ENCODE measurements at places on chromosomes 5 and 9.

DNA sequence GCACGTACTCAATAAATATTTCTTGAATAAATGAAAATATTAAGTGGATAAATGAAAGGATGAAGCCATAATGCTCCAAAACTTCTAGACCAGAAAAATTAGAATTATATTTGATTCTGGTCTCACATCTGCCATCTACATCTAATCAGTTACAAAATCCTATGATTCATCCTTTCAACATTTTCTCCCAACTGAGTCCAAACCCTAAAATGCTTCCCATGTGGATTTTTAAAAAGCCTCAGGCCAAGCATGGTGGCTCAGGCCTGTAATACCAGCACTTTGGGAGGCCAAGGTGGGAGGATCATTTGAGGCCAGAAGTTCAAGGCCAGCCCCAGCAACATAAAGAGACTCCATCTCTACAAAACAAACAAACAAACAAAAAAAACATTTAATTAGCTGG, 31.6 kb upstream of the FST start:
- no peaks in the 10 kb centered on the region for H3K36me3 ChIP-seq
- H3K4me1 ChIP-seq: no peaks in the 10 kb centered on the region
- H3K27me3 ChIP-seq: no peaks in the 10 kb centered on the region
- no peak overlapping the region for H3K27ac ChIP-seq
- DNase-seq: no peak

GRCh38 chr5:180468732-180469585, 25.2 kb upstream of the CNOT6 start:
- H3K27ac ChIP-seq: no peak overlapping the region
- H3K36me3 ChIP-seq: no peaks in the 10 kb centered on the region
- DNase-seq: no peak
- H3K4me1 ChIP-seq: no peaks in the 10 kb centered on the region
- H3K4me3 ChIP-seq: no peak overlapping the region

- H3K36me3 ChIP-seq: no peaks in the 10 kb centered on the region
- peaks cover 43% of the 10 kb centered on the region for H3K27me3 ChIP-seq
- DNase-seq: no peak
- peaks cover 4% of the 10 kb centered on the region for H3K4me1 ChIP-seq
- H3K4me3 ChIP-seq: no peak overlapping the region
Observed at GRCh38 chr5:138488481-138488945, 23.2 kb downstream of the EGR1 start.

DNA sequence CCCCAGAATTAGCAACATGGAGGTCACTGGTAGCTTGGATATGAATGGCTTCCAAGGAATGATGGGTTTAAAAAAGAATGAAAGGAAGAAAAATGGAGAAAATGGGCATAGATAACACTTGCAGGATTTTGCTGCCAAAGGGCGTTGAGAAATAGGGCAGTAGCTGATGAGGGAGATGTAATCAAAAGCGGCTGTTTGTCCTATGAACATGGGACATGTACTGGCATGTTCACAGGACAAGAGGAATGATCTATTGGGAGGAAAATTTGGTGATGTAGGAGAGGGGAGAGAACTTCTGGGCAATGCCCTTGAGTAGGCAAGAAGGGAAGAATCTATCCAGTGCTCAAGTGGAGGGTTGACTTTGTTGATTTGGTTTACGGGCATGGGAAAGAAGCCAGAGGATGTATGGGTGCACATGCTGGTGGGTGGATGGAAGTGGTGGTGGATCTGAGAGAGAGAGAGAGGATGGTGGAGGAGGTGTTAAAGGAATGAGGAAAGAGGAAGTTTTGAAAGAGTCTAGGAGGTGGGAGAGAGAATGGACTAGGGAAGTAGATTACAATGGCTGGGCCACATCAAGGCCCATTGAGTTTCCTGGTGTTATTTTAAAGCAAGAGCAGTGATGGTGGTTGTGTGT, 115.1 kb upstream of the MVB12B start:
- no peaks in the 10 kb centered on the region for H3K36me3 ChIP-seq
- no peak for DNase-seq
- 0 out of 2 replicates have a peak, but pooled peaks cover 2% of the 10 kb centered on the region for H3K27me3 ChIP-seq
- H3K27ac ChIP-seq: no peak overlapping the region
- H3K4me3 ChIP-seq: no peak overlapping the region

DNA sequence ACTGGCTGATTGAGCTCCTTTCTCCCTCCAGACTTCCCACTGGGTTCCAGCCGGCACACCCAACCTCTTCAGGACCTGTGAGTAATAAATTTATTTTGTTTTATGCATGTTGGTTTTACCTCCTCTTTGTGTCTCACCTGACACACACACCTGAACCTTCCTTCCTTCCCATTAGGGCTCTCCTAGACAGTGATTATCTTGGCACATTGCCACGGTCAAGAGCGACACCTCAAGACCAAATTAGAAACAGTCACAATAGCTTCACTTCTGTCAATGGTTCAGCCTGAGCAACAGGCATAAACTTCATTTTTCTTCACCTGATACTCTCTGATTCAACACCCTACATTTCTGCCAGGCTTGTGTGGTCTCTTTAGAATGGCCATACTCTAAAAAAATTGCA, 296.3 kb upstream of the SMARCA2 start:
- peaks cover 2% of the 10 kb centered on the region for H3K4me1 ChIP-seq
- no peak overlapping the region for H3K27ac ChIP-seq
- no peak for DNase-seq
- H3K4me3 ChIP-seq: no peak overlapping the region
- no peaks in the 10 kb centered on the region for H3K36me3 ChIP-seq

GRCh38 chr9:9924376-9924775, 688.4 kb downstream of the PTPRD start:
- no peaks in the 10 kb centered on the region for H3K4me1 ChIP-seq
- no peak overlapping the region for H3K4me3 ChIP-seq
- no peaks in the 10 kb centered on the region for H3K27me3 ChIP-seq
- no peaks in the 10 kb centered on the region for H3K36me3 ChIP-seq
- no peak overlapping the region for H3K27ac ChIP-seq

GRCh38 chr9:19665146-19665863, 123.5 kb downstream of the SLC24A2 start:
- no peaks in the 10 kb centered on the region for H3K36me3 ChIP-seq
- peak overlapping the region; percentile 23 for H3K27ac ChIP-seq
- peaks cover 4% of the 10 kb centered on the region for H3K4me1 ChIP-seq

DNA sequence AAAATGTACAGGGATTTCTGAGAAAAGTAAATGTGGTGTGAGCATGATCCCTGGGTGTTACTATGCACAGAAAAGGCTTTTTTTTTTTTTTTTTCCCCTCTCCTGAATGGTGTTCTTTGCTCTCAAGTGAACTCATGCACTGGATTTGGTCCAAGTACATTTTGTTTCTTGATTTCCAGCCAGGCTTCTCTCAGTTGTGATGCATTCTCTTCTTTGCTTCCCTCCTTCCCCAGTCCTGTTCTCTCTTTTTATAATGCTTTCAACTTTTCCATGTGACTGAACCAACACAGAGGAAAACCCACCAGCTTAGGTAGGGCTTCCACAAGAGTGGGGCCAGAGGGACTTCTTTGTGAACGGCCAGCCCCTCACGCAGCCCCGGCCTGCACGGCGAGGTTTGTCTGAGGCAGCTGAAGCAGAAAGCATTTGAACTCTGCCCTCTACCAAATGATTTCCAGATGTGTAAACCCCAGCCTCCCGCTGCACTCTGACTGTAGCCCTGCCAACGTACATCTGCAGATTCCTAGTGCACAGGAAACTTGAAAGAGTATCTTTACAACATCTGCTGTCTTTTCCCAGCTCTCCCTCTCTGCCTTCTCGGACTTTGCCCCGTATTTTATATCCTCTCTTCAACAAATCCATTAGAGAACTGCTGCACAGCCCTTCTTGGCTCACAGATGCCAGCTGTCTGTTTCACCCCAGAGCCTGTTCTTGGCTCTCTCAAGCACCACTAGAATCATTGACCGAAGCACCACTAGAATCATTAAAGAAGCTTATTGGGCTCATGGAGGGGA, 71.8 kb upstream of the CD180 start:
- H3K27ac ChIP-seq: no peak overlapping the region
- no peaks in the 10 kb centered on the region for H3K27me3 ChIP-seq
- H3K36me3 ChIP-seq: no peaks in the 10 kb centered on the region
- DNase-seq: no peak

DNA sequence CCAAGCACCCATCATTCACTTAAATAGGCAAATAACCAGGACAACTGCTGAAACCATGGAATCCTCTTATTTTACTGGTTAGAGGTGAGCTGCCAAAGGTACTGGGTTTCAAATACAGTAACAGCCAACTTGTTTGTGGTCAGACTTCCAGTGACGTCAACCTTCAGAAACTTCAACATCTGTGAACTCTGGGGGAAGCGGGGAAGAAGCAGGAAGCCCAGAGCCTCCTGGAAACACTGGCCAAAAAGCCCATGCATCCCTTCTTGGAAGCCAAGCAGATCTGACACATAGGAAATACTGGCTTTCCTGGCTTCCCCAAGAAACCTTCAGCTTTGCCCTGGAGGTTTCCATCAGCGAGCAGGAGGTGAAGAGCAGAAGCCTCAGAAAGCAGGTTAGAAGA, 4.9 kb upstream of the FRRS1L start:
- no peaks in the 10 kb centered on the region for H3K4me1 ChIP-seq
- H3K36me3 ChIP-seq: no peaks in the 10 kb centered on the region
- H3K27me3 ChIP-seq: no peaks in the 10 kb centered on the region
- no peak for DNase-seq

DNA sequence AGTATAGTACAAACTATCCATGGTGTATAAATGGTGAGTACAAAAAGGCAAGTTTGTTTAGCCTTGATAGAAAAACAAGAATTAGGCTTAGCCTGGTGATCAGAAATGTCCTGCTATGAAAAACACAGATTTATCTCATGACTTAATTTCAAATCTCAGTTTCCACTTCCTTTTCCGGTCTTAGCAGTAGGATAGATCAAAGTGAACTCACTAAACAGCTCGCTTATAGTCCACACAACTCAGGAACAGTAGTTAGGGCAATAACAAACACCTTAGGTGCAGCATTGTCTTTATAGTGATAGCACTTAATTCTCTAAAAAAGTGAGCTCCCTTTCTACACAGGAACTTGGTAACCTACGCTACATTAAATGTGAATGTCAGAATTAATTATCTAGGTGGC, 11.4 kb downstream of the GOLGA1 start:
- no peak overlapping the region for H3K4me3 ChIP-seq
- peaks cover 5% of the 10 kb centered on the region for H3K36me3 ChIP-seq
- no peak for DNase-seq
- H3K27ac ChIP-seq: no peak overlapping the region
- H3K27me3 ChIP-seq: no peaks in the 10 kb centered on the region

GRCh38 chr5:180115326-180116076, 43.9 kb upstream of the RNF130 start:
- no peak for DNase-seq
- peaks cover 18% of the 10 kb centered on the region for H3K27me3 ChIP-seq
- H3K4me1 ChIP-seq: no peaks in the 10 kb centered on the region
- no peak overlapping the region for H3K4me3 ChIP-seq

- H3K27me3 ChIP-seq: no peaks in the 10 kb centered on the region
- H3K4me1 ChIP-seq: no peaks in the 10 kb centered on the region
- DNase-seq: no peak
- H3K27ac ChIP-seq: no peak overlapping the region
Observed at GRCh38 chr9:77853716-77854115, 177.9 kb downstream of the GNAQ start.

DNA sequence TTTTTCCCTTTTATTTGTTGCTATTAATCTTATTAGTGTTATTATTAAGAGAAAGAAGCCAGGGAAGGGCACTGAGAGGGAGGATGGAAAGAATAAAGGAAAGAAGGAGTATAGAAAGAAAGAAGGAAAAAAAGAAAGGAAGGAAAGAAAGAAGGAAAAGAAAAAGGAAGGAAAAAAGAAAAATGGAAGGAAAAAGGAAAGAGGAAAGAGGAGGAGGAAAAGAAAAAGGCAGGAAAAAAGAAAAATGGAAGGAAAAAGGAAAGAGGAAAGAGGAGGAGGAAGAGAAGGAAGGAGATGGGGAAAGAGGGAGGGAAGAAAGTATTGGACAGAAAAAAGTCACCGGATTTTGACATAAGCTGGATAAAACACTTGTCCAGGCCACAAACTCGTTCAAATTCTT, 47.8 kb downstream of the ANXA1 start:
- H3K27me3 ChIP-seq: no peaks in the 10 kb centered on the region
- no peak for DNase-seq
- H3K27ac ChIP-seq: no peak overlapping the region
- H3K36me3 ChIP-seq: no peaks in the 10 kb centered on the region

DNA sequence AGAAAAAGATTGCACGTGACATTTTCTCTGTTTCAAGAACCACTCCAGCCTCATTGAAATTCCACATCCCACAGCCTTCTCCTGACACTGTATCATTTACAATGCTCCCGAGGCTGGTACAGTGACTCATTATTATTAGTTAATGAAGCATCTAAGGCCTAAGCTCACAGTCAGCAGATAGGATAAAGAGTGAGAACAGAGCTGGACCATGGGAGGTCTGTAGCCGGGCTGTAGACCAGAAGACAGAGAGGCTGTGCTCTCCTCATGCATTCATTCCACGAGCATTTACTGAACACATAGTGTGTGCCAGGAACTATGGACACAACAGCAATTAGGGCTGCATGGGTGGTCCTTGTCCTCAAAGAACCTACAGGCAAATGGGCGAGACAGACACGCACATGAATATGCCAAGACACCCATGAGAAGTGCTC, 47.3 kb upstream of the GALNT10 start:
- no peaks in the 10 kb centered on the region for H3K27me3 ChIP-seq
- no peaks in the 10 kb centered on the region for H3K36me3 ChIP-seq
- no peak overlapping the region for H3K4me3 ChIP-seq
- H3K4me1 ChIP-seq: no peaks in the 10 kb centered on the region
- H3K27ac ChIP-seq: no peak overlapping the region

DNA sequence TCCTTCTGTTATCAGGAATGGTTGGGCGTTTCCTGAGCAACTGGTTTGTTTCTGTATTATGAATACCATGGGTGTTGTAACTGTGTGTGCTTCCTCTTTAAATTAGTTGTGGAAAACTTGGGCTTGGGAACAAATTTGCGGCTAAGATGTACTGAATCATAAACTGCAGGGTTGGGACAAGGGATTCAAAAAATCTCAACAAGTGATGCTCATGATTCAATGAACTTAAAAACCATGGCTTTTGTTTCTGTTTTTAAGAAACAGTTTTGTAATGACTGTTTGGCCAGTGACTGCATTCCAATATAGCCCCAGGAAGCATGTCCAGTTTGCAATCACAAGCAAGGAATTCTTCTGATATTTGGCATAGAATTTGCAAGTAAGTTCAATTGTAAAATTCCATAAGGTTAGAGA, 657.5 kb upstream of the WWC1 start:
- no peak overlapping the region for H3K27ac ChIP-seq
- no peaks in the 10 kb centered on the region for H3K27me3 ChIP-seq

- H3K4me1 ChIP-seq: no peaks in the 10 kb centered on the region
- H3K4me3 ChIP-seq: no peak overlapping the region
- H3K27ac ChIP-seq: no peak overlapping the region
- peaks cover 84% of the 10 kb centered on the region for H3K27me3 ChIP-seq
Observed at GRCh38 chr9:136178061-136178772, 26.7 kb downstream of the LHX3 start.

Data from MM.1S (cell line).